D721Med (cell line): ENCODE measurements at places on chromosomes 3 and 15.

DNA sequence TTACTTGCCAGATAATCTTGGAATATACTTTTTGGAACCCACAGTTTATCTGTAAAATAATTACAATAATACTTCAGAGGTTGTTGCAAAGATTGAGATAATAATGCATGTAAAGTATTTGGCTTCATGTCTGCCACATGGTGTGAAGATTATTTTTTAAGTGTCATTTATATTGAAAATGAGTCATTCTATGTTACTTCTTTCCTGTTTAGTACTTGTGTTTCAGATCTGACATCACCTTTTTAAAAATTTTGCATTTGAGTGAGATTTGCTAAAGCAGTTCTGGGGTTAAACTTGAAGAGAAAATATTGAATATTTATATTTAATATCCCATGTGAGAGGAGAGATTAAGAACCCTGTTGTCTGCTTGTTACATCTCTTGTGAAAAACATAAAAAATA lies 31.2 kb downstream of the IQGAP1 start:
- no peak for DNase-seq

GRCh38 chr15:51311510-51311909 lies 26.9 kb downstream of the CYP19A1 start:
- no peak for DNase-seq

DNA sequence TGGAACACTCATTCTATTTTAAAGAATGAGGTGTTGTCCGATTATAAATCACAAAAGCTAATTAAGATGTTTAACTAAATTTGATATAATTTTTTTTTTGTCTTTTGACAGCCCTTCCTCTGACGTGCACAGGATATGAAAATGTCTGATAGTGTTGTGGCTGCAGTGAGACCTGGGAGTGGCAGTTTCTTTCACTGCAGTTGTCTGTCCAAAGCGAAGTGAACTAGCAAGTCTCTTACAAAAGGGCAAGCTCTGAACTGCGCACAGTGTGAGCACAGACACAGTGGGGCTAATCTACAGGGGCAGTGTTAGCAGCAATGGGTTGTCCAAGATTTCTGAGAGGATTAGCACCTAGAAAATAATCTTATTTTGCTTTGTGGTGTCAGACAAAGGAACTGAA lies 29.1 kb upstream of the MYRIP start:
- DNase-seq = peak; percentile 28

- no peak for DNase-seq
These were observed 28.3 kb upstream of the ETV5 start for GRCh38 chr3:186137051-186137685.

GRCh38 chr3:153215966-153216365 lies 53.9 kb downstream of the RAP2B start:
- no peak for DNase-seq

DNA sequence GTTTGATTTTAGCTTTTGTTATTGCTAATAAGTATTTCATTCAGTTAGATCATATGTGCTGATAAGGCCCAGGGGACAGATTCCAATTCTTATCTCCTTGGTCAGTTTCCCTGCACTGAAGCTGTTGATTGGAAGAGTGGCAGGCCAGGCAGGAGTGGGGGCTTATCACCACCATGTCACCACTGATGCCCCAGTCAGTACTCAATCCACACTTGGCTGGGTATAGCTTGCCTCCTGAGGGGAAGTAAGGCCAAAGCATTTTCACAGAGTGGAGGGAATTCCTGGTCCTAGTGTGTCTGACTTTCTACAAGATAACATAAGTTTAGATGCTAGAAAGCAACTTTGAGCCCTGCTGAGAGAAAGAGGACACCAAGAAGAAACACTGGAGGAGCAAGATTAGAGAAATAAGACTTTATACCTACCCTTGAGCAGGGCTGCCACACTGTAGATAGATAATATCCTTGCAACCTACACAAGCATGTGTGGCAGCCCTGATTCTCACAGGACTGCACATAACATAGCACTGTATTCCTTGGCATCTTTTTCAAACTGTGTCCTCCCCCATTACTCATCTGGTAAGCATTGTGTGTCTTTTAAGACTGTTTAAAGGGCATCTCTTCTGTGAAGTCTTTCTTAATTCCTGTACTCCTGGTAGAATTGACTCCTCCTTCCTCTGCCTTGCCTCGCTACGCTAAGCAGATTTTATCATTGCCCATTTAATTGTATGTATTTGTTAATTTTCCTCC lies 24.3 kb downstream of the OXNAD1 start:
- DNase-seq = no peak

GRCh38 chr15:67543348-67543718 lies 830 bp downstream of the MAP2K5 start:
- DNase-seq = no peak

- no peak for DNase-seq
These were observed 136.7 kb upstream of the VEPH1 start for GRCh38 chr3:157639756-157640426.

DNA sequence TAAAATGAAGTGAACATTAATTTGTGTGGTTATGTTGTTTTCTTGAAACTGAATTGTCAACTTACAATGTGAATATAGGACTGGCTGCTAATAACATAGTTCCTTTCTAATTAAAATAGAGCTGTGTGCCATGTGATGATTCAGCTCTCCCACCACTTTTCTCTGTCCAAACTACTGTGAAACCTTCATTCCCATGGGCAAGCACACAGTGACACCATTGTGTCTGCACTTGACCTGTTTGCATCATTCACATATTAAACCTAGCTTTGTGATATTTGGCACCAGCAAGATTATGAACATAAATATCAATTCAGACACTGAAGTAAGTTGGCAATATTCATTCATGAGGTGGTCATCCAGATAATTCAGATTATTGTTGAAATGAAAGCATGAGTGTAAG lies 78.8 kb upstream of the TCF12 start:
- no peak for DNase-seq

GRCh38 chr15:57665939-57666338 lies 40.6 kb upstream of the POLR2M start:
- DNase-seq = no peak

- no peak for DNase-seq
These were observed 250.0 kb downstream of the XXYLT1 start for GRCh38 chr3:195020921-195021320.

- DNase-seq = no peak
These were observed 107.7 kb upstream of the SLC6A11 start for GRCh38 chr3:10708216-10708893.

DNA sequence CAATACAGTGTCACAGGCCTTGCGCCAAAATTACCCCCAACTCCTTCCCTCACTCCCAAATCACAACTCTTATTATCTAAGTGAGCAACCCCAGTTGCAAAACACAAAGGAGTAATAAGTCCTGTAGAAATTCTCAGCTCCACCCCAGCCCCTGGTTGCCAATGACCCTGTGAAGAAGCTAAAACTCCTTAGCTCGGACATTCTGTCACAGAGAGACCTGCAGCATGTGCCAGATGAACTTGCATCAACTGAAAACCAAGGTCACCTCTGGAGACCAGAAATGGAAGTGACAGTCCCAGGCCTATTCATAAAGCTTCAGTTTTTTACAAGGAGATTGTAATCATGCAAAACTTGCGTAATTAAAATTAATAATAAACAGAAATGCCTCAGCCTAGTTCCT lies 55.2 kb downstream of the RBPMS2 start:
- DNase-seq = no peak

GRCh38 chr3:139870000-139870675 lies 64.8 kb upstream of the CLSTN2 start:
- DNase-seq = no peak
